ENCODE measurements at places on chromosomes 11 and 22. TPM values are rescaled to one million over a fixed set of nuclear protein-coding genes. Genes with fewer than 3 reads are reported as not detected.

The DEPDC7 gene
- 38.9 TPM for total RNA-seq

The GGT1 gene
- total RNA-seq, result 2.0 TPM

The KRTAP5-11 gene
- total RNA-seq, result not detected

The NFAM1 gene
- not detected for total RNA-seq

The CATSPER1 gene
- total RNA-seq, result 0.54 TPM

The RIMBP3B gene
- total RNA-seq, result 0.79 TPM

The UCP3 gene
- total RNA-seq, result 0.33 TPM

The TRPM5 gene
- total RNA-seq, result under 0.01 TPM

The SCARF2 gene
- total RNA-seq, result 10.2 TPM

The RIBC2 gene
- 0.65 TPM for total RNA-seq

The GGTLC3 gene
- total RNA-seq, result not detected

The PATE4 gene
- not detected for total RNA-seq

The DRD4 gene
- not detected for total RNA-seq

The ANKK1 gene
- 1.6 TPM for total RNA-seq

The APOBEC3H gene
- total RNA-seq, result 1.2 TPM

The ARHGEF12 gene
- 57.2 TPM for total RNA-seq

The TMEM191B gene
- total RNA-seq, result 1.6 TPM

The CSNK2A3 gene
- 1.2 TPM for total RNA-seq

The RAC2 gene
- 22.4 TPM for total RNA-seq

The TRIM34 gene
- total RNA-seq, result 11.0 TPM

The CASP5 gene
- not detected for total RNA-seq

The JOSD1 gene
- total RNA-seq, result 55.0 TPM

The RFPL2 gene
- not detected for total RNA-seq

The CNTN5 gene
- not detected for total RNA-seq

The APOL1 gene
- 0.39 TPM for total RNA-seq

The GLYAT gene
- not detected for total RNA-seq

The OVOL1 gene
- 1.3 TPM for total RNA-seq

The GUCD1 gene
- total RNA-seq, result 153 TPM

The C11orf86 gene
- not detected for total RNA-seq

The ENTHD1 gene
- total RNA-seq, result not detected

The NXPE2 gene
- 0.76 TPM for total RNA-seq

The BACE1 gene
- total RNA-seq, result 25.1 TPM

The OR52E6 gene
- not detected for total RNA-seq

The RAB38 gene
- 2.0 TPM for total RNA-seq

The CNGA4 gene
- not detected for total RNA-seq

The RFPL1 gene
- total RNA-seq, result not detected

The POTEH gene
- not detected for total RNA-seq

The CCDC81 gene
- 0.79 TPM for total RNA-seq
